ENCODE measurements at places on chromosomes 7 and 10.

DNA sequence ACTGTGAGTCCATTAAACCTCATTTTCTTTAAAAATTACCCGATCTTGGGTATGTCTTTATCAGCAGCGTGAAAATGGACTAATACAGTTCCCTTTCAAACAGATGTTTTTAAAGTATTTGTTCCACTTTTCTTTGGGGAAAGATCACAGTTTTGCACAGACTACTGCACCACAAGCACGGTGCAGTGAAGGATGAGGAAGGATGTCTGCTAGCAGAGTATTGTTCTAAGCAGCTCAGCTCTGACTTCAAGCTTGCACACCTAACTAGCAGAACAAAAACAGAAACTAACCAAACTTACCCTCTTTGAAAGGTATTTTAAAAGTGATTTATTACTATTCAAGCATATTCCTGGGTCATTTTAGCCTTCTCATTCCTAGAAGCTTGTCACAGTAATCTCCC is 20.0 kb downstream of the THNSL1 start:
- no peak for DNase-seq

GRCh38 chr7:17520941-17521340 is 222.5 kb downstream of the AHR start:
- peak; percentile 43 for DNase-seq

DNA sequence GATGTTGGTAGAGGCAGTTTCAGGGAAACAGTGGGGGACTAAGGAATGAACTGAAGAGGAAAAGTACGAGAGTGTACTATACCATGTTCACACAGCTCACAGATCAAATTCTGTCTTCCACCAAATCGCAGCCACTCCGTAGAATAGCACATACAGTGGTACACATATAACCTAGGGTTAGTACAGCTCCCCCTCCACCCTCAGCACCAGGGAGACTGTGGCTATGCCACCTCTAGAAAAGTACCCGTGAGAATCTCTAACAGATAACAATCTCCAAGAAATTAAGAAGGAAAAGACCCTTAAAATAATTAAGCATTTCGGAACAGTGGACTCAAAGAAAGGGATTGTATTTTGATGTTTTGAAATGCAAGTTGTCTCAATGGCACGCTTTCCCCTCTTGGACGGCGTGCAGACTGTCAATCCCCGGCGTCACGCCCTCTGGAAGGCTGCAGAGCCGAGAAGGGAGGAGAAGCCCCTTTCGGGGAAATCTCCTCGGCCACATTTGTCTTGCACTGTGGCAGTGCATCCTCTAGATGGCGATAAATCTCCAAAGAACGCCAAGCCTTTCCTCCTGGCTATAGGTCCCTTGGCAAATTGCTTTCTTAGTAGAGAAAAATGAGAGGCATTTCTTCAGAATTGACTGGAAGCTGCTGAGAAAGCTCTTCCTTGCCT is 345.0 kb downstream of the REEP3 start:
- DNase-seq, result peak; percentile 70

- no peak for DNase-seq
These were observed 84.0 kb downstream of the CHST15 start for GRCh38 chr10:124009231-124010015.

DNA sequence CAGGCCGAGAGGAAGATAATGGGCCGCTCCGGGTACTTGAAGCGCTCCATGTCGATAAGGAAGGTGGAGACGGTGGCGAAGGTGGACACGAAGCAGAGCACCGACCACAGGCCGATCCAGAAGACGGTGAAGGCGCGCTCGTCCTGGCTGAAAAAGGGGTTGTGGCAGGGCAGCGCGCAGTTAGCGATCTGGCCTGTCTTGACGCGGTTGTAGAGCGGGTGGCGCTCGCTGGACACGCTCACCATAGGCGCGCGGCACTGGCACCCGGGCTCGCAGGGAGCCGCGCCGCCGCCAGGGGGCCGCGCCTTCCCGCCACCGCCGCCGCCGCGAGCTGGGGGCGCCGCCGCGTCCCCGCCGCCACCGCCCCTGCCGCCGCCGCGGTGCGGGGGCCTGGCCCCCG is 1.6 kb downstream of the FZD8 start:
- peak; percentile 76 for DNase-seq

GRCh38 chr10:80164596-80164995 is 32.1 kb downstream of the PLAC9 start:
- no peak for DNase-seq

DNA sequence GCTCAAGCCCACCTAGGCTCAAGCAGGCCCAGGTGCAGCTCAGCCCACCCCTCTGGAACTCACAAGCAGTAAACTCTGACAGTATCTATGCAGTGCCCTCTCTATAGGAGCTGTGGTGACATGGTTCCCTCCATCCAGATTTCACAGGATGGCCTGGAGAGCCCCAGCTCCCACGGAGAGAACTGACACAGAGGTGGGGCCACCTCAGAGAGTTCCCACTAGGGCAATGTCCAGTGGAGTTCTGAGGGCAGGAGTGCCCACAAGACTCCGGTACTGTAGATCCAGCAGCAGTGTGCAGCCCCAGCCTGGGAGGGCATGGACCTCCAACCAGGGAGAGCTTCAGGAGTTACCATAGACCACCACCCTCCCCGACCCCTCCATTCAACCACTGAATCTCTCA is 37.3 kb upstream of the CNPY1 start:
- DNase-seq, result no peak

DNA sequence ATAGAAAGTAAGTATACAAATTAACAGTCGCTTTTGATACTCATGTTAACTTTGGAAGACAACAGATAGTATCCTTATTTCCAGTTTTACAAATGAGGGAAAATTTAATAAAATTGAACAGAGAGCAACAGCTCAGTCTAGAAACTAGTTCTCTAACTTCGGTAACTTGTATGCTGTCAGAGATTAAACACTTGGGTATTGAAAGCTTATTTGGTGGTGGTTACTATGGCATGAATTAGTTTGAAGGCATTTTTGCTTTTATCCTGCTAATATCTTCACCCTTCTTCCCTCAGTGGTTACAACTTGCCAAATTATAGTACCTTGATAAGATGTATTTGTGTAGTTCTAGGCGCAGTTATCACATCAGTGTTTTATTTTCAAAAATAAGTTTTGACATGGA is 7.2 kb downstream of the WAC start:
- no peak for DNase-seq

DNA sequence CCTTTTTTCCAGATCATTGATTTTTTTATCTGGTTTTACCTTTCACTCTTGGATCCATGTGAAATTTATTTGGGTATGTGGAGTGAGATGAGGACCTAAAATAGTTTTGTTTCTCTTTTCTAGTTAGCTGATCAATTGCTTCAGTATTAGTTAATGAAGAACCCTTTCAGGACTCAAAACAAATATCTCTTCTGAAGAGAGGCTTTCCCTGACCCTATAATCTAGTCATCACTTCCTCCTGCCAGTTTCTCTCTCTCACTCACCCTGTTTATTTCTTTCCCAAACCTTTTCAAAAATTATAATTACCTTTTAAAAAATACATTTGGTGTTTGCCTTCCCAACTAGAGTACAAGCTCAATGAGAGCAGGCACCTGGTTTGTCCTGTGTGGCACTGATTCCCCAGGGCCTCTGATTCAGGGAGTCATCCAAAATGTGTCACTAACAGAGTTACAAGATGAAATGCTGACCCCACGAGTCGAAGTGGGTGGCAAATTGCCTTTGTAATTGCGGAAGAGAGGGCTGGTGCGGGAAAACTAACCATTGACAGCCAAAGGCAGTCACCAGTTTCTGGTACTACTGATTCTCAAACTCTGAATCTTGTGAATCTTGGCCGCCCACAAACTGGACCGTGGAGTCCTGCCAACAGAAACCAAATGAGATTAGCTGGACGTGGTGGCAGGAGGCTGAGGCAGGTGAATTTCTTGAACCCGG is 2.4 kb downstream of the TMEM140 start:
- DNase-seq, result no peak

DNA sequence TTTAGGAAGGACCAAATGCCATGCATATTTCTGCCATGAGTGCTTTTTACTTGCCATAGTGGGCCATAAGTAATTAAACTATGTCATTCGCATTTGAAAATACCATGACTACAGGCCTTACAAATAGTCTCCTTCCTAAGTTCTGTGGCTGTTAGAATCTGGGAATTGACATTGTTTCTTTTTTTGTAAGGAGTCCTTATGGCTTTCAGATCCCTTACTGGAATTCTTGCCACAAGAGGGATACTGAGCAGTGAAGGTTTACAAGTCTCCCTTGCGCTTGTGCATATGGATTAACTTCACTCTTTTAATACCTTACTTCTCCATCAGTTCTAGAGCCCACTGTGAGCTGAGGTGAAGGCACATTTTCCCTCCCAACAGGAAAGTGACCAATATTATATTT is 166.0 kb downstream of the NRG3 start:
- DNase-seq, result peak; percentile 8

- no peak for DNase-seq
These were observed 39.2 kb upstream of the MKRN1 start for GRCh38 chr7:140518370-140519006.

GRCh38 chr7:157846271-157846670 is 509.5 kb downstream of the DNAJB6 start:
- DNase-seq, result no peak

GRCh38 chr10:21803374-21803773 is 200.2 kb downstream of the DNAJC1 start:
- DNase-seq, result no peak

- no peak for DNase-seq
These were observed 172.6 kb upstream of the KLF14 start for GRCh38 chr7:130906575-130906974.

- no peak for DNase-seq
These were observed 179.7 kb upstream of the GRB10 start for GRCh38 chr7:50962281-50962883.

DNA sequence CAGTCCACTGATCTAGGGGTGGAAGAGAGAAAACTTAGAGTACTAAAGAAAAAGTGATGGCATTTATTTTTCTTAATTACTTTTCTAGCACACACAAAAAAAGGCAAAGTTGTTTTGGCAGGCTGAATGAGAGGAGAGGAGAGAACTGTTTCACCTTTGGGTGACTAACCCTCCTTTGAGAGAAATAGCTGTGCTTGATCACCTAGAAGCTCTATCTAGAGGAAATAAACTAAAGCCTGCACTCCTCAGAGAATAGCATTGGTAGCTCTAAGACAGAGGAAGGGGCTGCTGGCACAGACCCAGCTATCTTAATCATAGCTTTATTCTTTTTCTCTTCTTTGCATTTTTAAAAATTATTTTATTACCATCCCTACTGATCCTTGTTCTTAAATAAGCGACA is 6.3 kb downstream of the TMEM243 start:
- DNase-seq, result no peak

DNA sequence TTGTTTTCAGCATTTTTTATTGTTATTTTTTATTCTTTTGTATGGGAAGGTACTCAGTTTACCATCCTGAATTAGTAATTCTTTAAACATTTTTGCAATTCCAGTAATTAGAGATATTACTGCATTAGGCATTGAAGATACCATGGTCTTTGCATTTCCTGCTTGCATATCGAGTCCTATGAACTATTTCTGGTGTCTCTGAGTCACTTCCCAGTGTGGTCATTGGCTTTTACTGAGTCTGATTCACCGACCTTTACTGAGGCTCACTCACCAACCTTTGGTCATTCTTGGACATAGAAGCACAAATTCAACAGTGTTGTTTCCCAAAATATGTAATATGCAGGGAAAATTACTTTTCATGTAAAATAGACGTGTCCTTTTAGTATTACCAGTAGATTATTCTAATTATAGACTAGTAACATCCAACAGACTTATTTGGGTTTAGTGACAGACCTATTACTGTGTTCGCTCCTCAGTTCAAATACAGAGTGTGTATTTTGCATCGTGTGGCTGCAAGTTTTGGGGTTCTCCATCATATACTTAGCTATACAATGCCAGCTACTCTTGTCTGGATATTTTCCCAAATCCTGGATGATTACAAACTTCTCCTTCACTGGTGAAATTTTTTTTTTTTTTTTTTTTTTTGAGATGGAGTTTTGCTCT is 180.7 kb upstream of the PRSS1 start:
- DNase-seq, result peak; percentile 79
